DMS53 (cell line): ENCODE measurements at places on chromosomes 16 and 17.

DNA sequence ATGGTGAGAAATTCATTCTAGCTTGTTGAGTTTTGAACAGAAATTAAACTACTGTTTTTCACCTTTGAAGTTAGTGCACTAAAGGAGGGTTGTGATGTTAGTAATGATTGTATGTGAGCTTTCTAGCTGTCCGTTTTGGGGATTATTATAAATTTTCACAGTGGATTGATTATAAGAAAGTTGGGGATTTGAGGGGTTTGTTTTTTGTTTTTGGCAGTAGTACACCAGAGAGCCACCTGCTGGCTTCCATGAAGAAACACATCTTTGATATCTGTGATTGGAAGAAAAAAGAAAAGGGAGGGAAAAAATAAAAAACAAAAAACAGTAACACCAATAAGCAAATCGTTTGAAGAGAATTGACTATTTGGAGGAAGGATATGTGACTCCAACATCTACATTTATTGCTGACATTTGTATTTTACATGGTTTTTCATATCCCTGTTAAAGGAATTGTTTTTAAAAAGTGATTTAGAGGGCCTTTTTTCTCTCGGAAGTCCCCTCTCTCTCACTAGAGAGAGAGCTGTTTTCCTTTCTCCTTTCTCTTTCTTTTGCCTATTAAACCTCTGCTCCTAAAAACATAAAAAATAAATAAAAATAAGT lies 1469.5 kb upstream of the GOT2 start:
- DNase-seq = peak; percentile 3

DNA sequence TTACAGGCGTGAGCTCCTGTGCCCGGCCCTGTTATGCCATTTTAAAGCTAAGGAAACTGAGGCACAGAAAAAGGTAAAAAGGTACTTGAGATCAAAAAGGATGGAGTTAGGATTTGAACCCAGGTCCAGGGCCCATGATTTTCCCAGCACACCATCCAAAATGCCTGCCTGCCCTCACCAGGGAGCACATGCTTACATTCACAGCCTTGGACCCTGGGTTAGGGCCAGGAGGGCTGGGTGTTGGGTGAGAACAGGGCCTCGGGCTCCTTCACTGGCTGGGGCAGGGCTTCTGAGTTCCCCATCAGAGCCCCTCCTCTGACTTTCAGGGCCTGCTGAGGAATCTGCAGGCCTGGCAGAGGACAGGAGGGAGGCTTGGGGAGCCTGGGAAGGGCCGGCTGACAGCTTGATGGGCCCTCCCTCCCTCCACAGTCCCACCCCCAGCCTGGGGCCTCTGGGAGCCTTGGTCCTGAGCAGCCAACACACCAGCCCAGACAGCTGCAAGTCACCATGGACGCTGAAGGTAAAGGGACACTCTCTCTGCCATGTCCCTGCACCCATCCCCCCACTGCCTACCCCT lies at the start of gene QPRT:
Gene QPRT (plus strand): TSS at position 490 of the 577 bp plus-strand sequence. CDS start 18 bp downstream, at position 508.
- DNase-seq = peak; percentile 84

- no peak for DNase-seq
Observed at GRCh38 chr16:10597187-10597601, 16.8 kb upstream of the EMP2 start.

DNA sequence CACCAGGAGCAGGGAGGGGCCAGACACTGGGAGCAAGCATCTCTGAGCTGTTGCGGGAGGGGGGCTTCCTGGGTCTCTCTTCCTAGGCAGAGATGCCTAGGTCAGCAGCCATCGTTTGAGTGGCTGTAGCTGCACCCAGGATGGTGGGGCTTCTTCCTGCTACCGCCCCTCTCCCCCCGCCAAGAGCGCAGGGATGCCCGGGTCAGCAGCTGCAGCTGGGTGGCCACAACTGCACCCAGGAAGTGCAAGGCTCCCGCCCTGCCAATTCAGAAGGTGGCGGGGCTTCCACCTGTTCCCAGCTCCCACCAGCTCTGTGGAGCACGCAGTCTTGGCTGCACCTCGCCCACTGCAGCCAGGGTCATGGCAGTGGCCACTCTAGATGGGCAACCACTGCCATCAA lies 47.8 kb downstream of the ESRP2 start:
- DNase-seq = no peak

GRCh38 chr16:10683170-10683569 lies 11.6 kb downstream of the TEKT5 start:
- DNase-seq = no peak

GRCh38 chr16:1580256-1580655 lies 31.6 kb downstream of the IFT140 start:
- no peak for DNase-seq

DNA sequence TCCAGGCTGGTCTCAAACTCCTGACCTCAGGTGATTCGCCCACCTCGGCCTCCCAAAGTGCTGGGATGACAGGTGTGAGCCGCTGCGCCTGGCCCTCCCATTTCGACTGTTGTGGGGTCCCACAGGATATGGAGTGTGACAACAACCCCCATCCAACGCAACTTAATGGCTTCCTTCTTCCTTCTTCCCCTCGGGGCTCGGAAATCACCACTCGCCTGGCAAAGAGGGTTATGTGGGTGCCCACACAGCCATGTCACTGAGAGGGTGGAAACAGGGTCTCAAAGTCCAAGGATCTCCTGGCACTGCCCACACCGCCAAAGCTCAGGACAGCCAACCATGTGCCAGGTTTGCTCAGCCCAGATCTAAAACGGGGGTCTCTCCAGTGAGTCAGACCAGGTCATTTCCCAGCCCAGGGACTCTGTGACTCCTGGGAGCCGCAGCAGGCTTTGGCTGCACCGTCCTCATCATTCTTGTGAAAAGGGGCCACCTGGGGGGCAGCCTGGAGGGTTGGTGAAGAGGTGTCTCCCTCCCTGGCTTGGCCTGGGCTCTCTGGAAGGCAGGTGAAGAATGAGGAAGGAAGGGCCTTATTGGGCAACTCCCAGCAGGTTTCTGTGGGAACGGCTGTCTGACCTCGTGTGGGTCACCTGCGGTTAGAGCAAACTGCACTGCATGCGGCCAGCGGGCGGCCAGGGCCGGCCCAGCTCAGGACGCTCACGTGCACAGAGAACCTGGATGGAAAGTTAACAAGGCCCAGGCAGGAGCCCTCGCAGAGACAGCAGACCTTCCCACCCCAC lies 25.3 kb upstream of the LITAF start:
- DNase-seq = peak; percentile 75

DNA sequence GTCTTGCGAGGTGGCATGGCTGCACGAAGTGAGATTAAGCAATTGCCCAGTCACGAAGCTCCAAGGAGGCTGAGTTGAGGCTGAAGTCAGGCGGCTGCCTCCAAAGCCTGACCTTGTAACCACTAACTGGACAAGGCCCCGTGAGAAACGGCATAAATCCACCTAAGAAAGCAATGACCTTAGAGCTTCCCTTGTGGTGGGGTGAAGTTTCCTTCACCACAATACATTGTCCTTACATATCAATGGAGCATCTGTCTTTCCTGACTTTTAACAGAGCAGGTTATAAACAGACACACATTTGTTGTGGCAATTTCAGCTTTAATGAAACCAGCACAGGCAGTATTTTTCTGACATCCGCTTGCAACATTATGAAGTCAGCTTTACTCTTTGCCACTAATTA lies 2.5 kb upstream of the MED9 start:
- DNase-seq = no peak

- no peak for DNase-seq
Observed at GRCh38 chr17:14553847-14554246, 253.0 kb downstream of the HS3ST3B1 start.

DNA sequence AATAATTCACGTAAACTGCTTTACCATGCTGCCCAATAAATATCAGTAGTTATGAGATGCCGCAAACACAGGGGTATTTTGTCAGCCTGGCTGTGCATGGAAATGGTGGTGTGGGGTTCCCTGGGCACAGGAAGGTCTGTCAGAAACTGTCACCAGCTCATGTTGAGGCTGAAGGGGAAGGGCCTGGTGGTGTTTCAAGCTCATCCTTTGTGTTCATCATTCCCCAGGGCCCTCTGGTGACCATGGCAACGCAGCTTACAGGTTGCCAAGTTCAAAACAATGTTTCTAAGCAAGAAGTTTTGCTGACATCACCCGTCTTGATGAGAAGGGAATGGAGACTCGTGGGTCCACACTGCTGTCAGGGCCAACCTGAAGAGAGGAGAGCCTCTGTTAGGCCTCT lies 348.9 kb upstream of the C16orf82 start:
- no peak for DNase-seq

DNA sequence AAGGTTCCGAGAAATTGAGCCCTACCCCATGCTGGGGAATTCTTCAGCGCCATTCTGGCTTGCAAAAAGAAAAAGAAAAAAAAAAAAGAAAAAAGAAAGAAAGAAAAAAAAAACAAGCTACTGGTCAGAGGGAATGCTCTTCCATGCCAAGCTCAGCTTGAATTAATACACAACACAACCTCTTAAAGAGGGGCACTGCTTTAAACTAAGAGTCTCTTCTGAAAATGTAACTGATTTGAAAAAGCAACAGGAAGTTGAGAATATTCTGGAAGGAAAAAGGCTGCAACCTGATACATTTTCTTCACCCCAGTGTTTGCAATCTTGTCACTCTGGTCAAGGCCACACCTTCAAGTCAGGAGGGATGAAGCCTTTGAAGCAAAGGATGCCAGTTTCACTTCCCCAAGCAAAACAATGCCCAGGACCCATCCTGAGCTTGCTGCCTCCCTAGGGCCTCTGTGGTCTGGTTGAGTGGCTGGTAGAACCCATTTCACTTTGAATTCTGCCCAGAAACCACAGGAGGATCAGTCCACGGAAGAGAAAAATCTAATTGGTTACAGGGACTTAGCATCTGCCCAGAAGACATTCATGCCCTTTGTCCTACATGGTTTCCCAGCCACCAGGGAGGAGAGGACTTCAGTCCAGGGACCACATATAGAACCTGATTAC lies 389.7 kb downstream of the SOX9 start:
- DNase-seq = no peak

DNA sequence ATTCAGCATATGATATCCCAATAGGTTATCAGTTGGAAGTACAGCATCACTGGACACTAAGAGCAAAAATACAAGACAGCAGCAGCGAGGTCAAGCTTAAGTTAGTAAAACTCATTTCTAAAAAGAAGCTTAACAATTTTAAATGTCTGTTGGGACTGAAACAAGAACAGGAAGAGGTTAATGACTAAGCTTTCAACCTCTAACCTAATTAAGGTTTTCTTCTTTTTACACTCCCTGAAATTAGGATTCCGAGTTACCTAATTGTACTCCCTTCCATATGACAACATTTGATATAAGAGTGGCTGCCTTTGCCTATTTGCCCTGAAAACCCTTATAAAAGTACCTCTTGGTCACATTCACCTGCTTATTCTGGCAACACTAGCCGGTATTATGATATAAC lies 34.3 kb downstream of the CPSF4L start:
- no peak for DNase-seq

GRCh38 chr17:4006745-4007211 lies 42.5 kb upstream of the ATP2A3 start:
- no peak for DNase-seq

DNA sequence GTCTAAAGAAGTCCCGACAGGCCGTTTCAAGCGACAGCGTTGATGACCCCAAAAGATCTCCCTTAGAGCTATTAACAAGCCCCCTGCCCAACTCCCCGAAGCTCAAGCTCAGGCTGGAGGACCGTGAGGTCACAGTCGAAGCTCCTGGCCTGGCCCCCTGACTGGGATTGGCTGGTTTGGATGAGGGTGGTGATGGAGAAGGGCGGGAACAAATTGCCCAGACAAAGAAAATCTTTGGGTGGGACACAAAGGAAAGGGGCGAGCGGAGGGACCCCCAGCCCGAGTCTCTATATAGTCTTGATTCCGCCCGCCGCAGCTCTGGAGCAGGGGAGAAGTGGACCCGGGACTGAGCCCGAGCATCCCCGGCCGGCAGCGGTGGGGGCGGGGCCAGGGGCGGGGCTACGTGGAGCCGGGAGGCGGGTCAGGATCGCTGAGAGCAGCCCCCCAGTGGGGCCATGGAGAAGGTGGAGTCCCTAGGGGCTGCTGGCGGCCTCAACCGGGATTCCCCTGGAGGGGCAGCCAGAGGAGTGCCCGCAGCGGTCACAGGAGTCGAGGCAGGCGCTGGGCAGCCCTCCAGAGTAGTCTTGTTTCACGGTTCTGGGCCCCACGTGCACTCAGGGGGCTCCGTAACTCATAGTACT lies 982 bp upstream of the NEURL4 start:
- DNase-seq = peak; percentile 91

DNA sequence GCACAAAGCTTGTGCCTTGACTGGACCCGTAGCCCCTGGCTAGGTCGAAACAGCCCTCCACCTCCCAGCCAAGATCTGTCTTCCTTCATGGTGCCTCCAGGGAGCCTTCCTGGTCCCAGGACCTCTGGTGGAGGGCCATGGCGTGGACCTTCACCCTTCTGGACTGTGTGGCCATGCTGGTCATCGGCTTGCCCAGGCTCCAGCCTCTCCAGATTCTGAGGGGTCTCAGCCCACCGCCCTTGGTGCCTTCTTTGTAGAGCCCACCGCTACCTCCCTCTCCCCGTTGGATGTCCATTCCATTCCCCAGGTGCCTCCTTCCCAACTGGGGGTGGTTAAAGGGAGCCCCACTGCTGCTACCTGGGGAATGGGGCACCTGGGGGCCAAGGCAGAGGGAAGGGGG lies 3.5 kb downstream of the CTRL start:
- no peak for DNase-seq

- DNase-seq = no peak
Observed at GRCh38 chr17:50794361-50794760, 27.0 kb upstream of the ANKRD40CL start.

GRCh38 chr16:84955427-84955826 lies 55.9 kb downstream of the ZDHHC7 start:
- peak; percentile 13 for DNase-seq
